Effector CD4-positive, alpha-beta T cell (primary cell): ENCODE measurements at places on chromosomes 12 and 14.
A peak's percentile ranks its signal among the peaks of the same experiment; 100 is the strongest.

- DNase-seq: no peak
Observed at GRCh38 chr12:103580026-103580425, 7.0 kb upstream of the STAB2 start.

GRCh38 chr14:44847526-44848309, 114.0 kb downstream of the KLHL28 start:
- DNase-seq: no peak

GRCh38 chr14:102507081-102507856, 2.3 kb downstream of the ANKRD9 start:
- DNase-seq: no peak

DNA sequence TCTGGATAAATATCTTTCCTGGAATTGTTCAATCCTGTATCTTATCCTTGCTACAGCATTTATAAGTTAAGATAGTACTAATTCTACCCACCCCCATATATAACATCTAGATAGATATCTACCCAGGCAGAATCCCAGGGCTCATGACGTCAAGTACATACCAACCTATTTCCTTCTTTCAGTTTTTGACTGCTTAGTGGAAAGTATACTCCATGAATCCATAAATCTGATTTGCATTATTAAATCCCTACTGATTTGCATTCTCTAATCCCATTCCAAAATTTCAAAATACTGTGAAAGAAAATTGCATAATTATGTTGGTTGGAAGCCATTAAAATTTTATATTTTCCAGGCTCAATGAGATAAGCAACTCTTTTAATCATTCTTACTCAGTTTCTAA, 111.7 kb downstream of the KITLG start:
- no peak for DNase-seq

- no peak for DNase-seq
Observed at GRCh38 chr12:31560516-31560915, 30.4 kb downstream of the DENND5B start.

DNA sequence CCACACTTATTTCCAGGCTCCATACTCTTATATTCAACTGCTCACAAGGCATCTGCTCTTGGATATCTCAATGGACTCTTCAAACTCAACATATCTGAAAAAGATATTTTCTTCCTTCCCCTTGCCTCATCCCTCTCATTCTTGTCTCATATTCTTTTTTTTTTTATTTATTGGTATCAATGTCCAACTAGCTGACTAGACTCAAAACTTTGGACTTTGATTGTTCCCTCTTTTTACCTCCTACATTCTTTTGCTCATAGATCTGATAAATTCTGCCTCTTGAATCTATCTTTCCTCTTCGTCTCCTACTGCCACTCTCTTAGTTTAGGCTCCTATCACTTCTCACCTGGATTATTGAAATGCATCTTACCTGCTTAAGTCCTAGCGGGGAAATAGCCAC, 25.8 kb downstream of the ARF6 start:
- no peak for DNase-seq

DNA sequence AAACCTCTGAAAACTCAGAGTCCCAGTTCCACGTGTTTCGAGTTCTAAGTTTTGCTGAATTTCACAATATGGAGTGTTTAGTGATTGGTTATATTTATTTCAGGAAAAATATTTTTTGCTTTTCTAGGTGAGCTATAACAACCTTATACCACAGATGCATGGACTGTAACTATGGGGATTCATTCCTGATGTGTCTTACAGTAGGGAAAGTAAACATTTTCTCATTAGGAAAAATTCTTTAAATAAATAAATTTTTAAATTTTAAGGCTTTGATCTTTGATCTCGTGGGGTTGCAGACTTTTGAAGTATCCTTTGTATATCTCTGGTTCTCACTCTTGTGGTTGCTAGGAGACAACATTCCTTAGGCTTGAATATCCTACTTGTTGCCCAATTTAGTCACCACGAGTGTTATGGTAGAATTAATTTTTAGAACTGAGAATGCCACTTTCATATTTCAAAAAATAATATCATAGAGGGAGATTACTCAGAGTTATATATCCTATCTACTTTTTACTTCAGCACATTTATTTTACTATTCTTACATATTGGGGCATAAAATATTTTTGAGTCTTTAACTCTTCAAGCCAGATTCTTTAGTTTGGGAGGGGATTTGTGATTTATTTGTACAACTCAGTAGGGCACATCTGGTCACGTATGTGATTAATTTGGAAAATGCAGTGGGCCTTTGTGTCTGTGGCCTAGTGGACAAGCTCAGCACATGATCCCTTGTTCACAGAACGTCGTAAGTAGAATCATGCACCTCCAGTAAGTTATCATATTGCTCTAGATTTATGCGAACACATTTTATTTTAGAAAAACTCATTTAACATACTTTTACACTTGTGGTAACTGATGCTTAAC, 224.0 kb downstream of the TTC6 start:
- no peak for DNase-seq

DNA sequence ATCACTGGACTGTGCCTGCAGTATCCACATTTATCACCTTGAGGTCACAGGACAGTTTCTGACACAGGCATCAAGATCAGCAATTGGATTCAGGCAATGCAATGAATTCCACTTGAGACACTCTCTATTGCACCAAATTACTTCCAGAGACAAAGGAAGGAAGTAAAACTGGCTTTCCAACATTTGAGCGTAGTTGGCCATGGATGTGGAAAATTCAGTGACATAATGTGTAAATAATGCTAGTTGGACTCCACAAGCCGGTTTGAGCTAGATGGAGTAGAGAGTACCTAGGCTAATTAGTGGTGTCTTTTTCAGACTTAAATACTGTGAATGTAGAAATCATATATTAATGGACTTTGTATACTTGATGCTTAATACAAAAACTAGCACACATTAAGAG, 168.3 kb upstream of the SYT1 start:
- no peak for DNase-seq

GRCh38 chr14:77909911-77910310, 110.0 kb downstream of the ADCK1 start:
- DNase-seq: no peak

- DNase-seq: no peak
Observed at GRCh38 chr12:120870415-120870814, 33.7 kb downstream of the SPPL3 start.

- DNase-seq: no peak
Observed at GRCh38 chr12:115583591-115583990, 693.9 kb downstream of the MED13L start.

DNA sequence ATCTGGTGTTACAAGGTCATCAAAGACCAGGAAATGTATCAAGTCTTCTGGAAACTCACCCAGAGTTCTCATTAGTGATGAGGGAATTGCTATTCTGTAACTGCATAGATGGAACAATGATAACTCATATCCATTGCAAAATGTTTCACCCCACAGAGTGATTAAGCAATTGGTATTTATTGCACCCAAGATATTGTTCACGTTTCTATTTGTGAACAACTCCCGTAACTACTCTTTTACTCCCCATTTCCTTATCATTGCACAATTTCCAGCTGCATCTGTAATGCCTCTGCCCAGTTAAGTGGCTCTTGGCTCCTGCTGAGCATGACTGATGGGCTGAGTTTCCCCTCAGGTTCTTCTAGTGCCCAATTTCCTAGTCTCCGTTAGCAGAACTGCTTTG, 108.7 kb upstream of the PRICKLE1 start:
- no peak for DNase-seq

- DNase-seq: no peak
Observed at GRCh38 chr12:27620121-27620520, 76.1 kb upstream of the REP15 start.

DNA sequence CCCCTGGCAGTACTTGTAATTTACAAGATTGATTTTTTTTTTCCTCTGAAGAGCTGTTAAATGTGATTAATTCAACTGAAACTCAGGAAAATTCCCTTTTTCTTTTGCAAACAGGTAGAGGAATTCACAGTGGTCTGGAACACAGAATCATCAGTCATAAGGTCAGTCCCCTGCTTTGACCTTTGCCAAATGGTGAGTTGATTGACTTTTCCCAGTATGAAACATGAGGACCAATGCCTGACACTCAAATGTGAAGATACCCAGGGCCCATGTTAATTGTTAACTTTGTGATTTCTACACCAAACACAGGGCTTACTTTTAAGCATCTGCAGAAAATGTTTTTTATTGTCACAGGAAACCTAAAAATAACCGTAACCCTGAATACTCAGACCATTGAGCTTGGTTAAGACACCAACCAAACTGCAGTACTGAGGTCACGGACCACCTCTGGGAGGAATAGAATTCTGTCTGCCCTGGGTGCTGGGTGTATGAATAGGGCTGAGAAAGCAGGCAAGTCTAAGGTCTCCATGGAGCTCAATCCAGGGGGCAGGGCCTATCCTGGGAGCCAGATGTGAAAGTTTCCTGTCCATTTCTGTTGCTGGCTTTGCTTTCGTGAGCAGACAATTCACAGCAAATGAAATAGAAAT, 192.4 kb downstream of the TMX1 start:
- DNase-seq: no peak

- no peak for DNase-seq
Observed at GRCh38 chr12:84813780-84814663, 98.6 kb downstream of the SLC6A15 start.

DNA sequence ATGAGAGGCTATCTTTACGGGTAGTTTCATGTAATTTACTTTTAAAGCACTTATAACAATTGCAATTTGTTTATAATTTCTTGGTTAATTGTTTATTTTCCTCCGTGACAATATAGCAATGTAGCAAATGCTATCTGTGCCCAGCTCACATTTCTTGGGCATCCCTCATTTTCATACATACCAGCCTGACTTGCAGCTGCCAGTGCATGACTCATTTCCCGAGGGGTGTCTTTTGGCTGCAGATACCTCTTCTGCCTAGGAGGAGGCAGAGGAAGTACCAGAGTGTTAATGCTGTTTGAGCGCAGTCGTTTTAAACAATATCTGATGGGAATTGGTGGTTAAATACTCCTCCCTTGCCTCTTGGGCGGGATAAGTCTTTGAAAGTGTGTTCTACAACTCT, 104.2 kb upstream of the ABCD2 start:
- DNase-seq: no peak

- DNase-seq: no peak
Observed at GRCh38 chr12:52235822-52236361, 2.8 kb downstream of the KRT7 start.

DNA sequence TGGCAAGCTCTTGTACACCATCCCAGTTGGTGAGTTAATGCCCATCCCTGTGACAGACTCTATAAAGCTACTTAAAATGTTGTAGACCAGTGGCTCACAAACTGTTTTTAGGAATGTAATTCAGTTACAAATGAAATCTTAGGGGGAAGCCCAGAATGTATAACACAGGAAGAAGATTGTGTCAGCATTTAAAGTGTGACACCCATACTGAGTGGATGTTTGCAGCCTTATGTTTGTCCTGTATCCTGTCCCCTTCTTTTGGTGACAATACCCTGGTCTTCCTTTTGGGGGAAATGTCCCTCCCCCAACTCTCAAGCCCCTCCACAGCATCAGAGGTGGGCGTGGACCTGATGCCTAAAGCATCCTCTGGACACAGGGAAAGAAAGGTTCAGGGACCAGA, 47.6 kb upstream of the FAM222A start:
- no peak for DNase-seq

DNA sequence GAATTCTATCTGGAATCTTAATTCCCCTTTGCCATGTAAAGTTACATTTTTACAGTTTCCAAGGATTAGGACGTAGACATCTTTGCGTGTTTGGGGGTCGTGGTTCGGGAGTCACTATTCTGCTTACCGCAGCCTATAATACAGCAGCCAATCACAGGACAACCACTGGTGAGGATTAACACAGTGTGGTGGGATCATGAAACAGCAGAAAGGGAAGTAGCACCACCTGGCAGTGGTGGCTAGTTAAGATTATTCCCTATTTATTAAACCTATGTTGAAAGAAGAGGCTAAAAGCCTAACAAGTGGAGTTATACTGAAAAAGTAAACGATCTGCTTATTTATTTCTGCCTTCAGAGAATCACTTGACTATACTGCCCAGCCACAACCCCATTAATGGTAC, 71.7 kb downstream of the IPO8 start:
- no peak for DNase-seq

- no peak for DNase-seq
Observed at GRCh38 chr12:105245291-105245690, 9.3 kb upstream of the APPL2 start.

GRCh38 chr12:81208187-81208911, 130.5 kb downstream of the ACSS3 start:
- no peak for DNase-seq

DNA sequence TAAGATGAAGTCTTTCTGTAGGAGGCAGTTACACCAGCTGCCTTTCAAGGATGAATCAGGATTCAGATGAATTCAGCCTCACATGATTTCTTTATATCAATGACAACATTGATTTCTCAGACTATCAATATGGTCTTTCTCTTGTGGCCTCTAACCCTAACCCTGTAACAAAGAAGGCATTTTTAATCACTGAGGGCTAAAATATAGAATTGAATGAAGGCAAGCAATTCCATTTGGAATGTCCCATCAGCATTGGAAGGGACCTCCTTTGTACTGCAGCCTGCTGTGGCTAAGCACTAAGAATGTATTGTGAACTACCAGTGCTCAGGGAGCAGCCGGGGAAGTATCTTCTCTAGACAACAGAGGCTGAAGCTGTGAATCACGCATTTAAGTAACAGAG, 90.6 kb upstream of the FRMD6 start:
- no peak for DNase-seq

DNA sequence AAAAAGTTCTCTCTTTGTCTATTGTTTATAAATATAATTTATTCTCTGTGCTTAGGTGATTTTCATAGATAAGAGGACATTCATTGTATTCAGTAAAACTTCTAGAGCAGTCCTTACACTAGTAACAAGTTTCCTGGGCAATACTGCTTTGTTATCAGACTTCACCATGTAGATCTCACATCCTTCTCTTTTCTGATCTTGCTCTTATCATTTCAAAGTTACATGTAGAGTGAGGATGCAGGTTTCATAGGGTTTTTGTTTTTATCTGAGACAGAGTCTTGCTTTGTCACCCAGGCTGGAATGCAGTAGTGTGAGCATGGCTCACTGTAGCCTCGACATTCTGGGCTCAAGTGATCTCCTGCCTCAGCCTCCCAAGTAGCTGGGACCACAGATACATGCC, 789.5 kb downstream of the DIO2 start:
- DNase-seq: no peak

GRCh38 chr12:76142305-76142704, 57.8 kb upstream of the NAP1L1 start:
- DNase-seq: no peak

DNA sequence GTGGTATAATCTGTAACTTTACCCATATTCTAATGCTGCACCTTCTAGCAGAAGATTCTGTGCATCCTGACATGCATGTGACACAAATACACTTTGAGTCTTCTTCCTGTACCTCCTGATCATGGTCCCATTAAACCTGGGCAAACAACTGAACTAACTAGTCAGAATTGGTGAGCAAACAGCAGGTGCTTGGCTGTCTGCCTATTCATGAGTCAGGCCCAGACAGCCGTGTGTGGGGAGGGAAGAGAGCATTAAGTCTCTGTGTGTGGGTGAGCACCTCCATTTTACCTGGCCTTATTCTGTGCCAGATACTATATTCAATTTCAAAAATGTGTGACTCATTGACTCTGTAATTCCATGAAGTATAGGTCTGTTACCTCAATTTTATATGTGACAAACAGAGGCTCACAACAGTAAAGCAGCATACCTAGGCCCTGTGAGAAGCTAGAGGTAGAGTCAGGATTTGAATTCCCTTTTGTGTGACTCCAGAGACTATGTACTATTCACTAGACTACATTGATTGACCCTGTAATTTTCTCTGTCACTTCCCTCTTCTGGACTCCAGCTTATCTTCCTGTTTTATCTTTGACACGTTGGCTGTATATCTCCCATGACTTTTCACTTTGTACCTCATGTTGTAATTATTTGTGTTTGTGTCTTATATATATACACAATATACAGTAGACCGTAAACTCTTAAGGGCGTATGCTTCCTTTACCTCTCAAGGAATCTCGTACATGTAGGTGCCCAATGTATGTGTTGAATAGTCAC, 32.2 kb downstream of the SUSD6 start:
- peak; percentile 29 for DNase-seq
